Stimulated activated naive B cell treated with anti-CD40 and anti-IgM and Interleukin-4, amounts not matched to agents 10 μg/mL and 1 μg/mL and 100 μg/mL, for 72 hours (primary cell): ENCODE measurements at places on chromosomes 5 and 9.

- DNase-seq: peak; percentile 33
These were observed 49.5 kb upstream of the SARDH start for GRCh38 chr9:133787754-133788025.

GRCh38 chr9:126235336-126236243, 91.0 kb upstream of the MVB12B start:
- no peak for DNase-seq

- DNase-seq: no peak
These were observed 20.6 kb downstream of the MEGF9 start for GRCh38 chr9:120693700-120694008.

DNA sequence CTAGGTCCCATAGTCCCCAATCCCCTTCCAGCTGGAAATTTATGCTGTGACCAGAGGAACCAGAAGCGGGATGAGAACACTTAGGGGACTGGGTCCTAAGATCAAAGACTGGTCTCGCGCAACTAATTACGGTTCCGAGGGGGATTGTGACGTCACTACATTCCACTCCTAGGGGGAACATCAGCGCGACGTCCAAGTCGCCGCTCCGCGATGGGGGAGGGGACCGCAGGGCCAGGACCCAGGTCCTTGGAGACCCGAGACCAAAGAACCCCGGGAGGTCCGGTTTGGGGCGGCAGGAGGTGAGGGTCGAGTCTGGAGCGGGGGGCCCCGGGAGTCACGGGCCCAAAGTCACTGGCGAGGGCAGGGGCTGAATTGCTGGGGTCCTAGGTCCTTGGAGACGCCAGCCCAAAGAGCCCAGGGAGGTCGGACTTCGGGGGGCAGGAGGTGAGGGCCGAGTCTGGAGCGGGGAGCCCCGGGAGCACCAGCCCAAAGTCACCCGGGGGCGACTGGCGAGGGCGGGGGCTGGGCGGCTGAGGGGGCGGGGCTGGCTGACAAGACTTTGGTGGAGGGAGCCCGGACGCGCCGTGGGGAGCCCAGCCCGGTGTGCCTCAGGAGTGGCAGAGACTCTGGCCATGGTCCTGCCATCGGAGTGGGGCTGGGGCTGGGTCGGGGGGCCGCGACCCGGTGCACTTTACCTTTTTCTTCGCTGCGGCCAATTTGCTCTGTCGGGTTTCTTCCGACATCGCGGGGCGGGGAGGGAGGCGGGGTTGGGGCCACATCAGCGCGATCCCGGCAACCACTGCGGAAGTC, at the start of gene GOLGA2:
Gene GOLGA2 (minus strand): TSS at position 810 of the 810 bp plus-strand sequence. CDS start 31 bp downstream, at position 779.
- peak; percentile 17 for DNase-seq

- no peak for DNase-seq
These were observed 15.2 kb downstream of the QSOX2 start for GRCh38 chr9:136230365-136230764.

DNA sequence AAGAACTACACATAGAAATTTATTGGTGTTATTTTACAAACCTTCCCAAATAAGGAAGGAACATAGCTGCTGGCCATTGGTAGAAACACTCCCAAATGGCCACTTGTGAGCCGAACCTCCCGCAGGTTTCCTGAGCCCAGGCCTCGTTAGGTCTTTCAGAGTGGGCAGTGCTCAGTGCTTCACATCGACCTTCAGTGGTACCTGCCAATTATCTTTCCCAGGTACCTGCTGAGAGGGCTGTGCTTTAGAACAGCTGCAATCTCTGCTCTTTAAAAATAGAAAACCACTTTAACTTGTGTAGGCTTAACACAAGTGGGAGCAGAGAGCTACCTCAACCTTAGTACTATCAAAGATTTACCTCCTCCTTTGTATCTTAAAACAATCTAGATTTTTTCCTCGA, 334.1 kb downstream of the RFX3 start:
- no peak for DNase-seq

DNA sequence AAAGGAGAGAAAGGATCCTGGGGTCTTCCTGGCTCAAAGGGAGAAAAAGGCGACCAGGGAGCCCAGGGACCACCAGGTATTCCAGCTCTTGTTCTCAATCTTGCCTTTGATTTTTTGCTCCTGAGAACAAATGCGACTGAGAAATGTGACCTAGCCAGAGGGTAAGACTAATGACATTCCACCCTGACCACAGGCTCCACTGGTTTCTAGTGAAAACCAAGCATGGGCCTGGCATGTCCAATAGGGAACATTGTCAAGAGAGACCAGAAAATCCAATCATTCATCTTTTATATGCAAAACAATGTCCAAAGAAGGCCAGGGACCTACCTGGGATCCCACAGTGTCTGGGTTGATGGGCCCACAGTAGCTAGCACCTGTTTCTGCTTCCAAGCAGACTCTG, 50.3 kb upstream of the TGFBR1 start:
- no peak for DNase-seq

DNA sequence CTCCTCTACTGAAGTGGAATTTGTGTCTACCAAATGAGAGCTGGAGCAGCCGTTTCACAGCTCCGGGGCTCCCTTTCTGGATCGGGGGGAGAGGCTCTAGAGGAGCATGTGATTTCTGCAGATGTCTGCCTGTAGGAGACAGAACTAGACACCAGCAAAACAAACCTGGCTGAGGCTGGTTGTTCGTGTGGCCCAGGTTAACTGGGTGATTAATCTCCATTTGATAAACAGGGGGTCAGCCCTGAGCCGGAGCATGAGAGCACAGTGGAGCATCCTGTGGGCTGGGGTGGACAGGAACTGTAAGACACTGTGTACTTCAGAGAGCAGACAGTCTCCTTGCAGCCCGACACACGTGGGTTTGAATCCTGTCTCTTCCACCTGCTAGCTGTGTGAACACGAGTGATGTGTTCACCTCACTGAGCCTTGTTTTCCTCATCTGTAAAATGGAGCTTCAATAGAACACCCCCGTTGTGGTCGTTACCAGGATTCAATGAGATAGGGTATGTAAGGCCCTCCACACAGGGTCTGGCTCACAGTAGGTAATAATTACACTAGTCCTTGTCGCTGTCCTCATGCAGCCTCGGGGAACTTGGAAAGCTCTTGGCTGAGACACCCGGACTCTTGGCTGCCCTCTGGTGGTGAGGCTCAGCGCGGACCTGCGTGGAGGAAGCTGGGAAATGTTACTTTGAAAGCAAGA, 12.9 kb downstream of the CXCL14 start:
- peak; percentile 20 for DNase-seq

- no peak for DNase-seq
These were observed 456.4 kb downstream of the NFIB start for GRCh38 chr9:13857521-13857920.

- DNase-seq: no peak
These were observed 58.8 kb upstream of the DHFR start for GRCh38 chr5:80713631-80714030.

- DNase-seq: no peak
These were observed 344.2 kb downstream of the ADGRV1 start for GRCh38 chr5:90902651-90903386.

DNA sequence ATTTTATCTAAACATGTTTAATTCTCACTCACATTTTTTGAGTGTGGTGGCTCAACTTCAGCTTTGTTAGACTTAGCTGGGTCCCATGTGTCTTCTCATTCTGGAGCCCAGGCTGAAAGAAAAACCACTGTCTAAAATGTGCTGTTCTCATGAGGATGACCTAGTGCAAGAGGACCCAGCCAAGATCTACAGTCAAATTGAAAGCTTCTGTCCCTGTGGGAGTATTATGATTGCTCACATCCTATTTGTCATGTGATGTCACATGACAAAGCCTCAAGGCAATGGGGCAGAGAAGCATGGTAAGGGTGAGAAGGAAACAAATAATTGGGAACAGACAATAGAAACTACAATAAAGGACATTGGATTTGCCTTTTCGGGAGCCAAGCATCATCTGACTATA, 113.4 kb upstream of the ASTN2 start:
- DNase-seq: no peak

DNA sequence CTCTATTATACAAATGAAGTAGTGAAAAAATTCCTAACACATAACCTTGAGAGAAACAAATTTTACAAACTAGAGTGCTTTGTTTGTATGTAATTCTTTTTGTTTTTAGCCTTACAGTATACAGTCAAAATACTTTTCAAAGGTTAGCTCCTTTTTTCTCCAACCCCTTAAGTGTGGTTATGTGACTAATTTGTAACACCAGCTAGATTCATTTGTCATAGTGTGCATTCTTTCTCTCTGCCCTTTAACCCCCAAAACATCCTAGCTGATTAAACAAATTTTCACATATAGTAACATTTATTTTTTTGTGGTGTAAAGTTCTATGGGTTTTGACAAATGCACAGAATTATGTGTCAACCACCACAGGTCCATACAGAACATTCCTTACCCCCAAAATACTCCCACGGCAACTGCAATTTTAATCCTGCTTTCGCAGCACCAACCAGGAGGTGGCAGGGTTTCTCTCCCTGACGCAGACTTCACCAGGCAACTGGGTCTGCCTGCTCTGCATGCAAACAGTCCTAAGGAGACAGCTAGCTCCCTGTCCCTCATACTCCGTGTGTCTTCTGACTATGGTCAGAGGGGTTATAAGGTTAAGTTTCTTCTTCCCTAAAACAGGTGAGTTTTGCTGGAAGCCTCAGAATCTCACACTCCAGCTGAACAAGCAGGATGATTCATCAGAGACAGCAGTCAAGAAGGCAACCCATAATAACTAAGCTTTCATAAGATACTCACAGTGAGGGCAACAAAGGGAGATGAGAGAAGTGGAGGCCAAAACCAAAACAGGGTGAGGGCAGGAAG, 44.5 kb upstream of the NR5A1 start:
- no peak for DNase-seq

GRCh38 chr9:3992222-3992621, 307.6 kb downstream of the GLIS3 start:
- DNase-seq: no peak

DNA sequence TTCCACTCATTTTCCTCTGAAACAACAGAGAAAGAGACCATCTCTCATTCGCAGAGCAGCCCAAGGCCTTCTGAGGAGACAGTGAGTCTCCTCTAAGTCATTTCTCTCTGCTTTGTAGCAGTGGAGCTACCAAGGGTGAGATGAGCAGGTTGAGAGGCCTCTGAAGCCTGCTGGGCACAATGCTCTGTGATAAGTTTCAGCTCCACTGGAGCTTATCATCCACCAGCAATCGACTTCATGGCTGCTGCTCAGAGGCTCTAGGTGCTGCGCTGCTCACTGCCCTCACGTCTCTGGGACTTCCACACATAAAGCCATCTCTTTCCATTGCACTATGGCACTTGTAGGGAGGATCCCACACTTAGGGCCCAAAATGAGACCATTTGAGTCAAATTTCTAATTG, 96.3 kb downstream of the CMYA5 start:
- no peak for DNase-seq

GRCh38 chr5:173572431-173573125, 43.9 kb downstream of the BOD1 start:
- no peak for DNase-seq

- DNase-seq: no peak
These were observed 9.8 kb upstream of the GADD45G start for GRCh38 chr9:89594811-89595550.

DNA sequence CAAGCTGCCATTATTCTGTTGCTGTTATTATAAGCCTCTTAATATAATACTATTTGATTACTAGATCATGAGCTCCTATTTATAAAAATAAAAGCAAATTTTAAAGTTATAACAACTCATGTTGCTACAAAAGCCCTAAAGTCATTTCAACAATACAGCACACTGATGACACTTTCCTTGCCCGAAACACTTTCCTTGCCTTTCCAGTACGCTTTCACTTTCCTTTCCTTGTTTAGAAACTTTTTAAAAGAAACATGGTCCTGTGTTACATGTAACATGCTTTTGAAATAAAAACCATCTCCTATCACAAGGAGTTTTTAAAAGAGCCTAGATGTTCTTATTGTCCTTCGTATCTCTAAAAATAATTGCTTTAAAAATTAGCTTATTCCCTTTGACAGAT, 688.4 kb downstream of the PTPRD start:
- DNase-seq: no peak

DNA sequence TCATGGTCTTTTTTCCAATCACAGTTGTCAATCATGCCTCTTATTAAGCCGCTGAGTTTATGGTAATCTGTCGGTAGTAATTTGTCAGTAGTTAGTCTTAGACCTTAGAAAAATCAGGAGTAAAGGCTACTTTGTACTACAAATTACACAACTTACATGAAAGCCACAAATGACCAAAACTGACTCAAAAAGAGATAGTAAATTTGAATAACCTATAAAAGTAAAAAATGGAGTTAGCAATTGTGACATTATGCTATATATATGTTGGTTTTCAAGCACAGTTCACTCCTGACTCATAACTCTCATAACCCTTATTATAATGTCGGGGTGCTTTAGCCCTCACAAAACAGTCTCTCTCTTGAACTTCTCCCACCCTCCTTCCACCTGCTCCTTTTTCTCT, 251.8 kb downstream of the ROR2 start:
- no peak for DNase-seq

GRCh38 chr9:98410185-98410697, 154.8 kb upstream of the TBC1D2 start:
- DNase-seq: no peak
